ENCODE measurements at places on chromosomes 6 and 20.

DNA sequence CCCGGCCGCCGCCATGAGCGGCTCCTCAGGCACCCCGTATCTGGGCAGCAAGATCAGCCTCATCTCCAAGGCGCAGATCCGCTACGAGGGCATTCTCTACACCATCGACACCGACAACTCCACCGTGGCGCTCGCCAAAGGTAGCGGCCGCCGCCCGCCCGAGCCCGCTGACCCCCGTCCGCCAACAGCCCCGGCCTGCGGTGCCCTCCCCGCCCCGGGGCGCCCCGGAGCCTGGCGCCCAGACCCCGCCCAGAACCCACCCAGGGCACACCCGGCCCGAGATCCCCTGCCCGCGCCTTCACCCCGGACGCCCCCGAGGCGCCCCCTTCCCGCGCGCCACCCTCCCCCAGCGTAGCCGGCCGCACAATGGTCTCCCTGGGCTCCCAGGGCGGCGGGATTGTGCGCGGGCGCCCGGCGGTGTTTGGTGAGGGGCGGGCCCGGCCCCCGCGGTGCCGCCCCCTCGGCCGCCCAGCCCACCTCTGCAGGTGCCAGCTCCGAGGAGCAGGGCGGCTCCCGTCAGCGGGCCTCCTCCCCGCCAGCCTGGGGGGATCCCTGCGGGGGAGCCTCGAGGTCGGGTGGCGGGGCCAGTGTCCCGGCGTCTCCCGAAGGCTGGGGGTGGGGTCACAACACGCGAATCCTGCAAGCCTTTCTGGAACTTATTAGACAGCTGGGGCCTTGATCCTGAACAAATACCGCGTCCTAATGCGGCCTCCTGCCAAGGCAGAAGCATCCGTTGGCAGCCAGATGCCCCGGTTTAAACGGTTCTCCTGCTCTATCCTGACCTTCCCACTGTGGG is 577 bp downstream of the LSM14B start:
- H3K4me3 ChIP-seq, result peak overlapping the region; percentile 84
- peaks cover 27% of the 10 kb centered on the region for H3K36me3 ChIP-seq
- H3K4me1 ChIP-seq, result no peaks in the 10 kb centered on the region
- no peaks in the 10 kb centered on the region for H3K27me3 ChIP-seq

GRCh38 chr20:45355209-45356084 is 7.2 kb upstream of the SDC4 start:
- H3K36me3 ChIP-seq, result no peaks in the 10 kb centered on the region
- no peak overlapping the region for H3K27ac ChIP-seq
- H3K4me1 ChIP-seq, result peaks cover 4% of the 10 kb centered on the region

DNA sequence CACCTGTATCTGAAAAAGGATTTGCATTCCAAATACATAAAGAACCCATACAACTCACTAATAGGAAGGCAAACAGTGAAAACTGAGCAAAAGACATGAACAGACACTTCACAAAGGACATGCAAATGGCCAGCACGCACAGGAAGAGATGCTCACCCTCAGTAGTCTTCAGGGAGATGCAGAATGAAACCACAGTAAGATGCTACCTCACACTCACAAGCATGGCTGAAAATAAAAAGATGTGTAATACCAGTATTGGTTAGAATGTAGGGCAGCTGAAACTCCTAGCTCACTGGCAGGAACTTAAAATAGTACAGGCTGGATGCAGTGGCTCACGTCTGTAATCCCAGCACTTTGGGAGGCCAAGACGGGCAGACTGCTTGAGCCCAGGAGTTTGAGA is 64.6 kb downstream of the SNX5 start:
- H3K27ac ChIP-seq, result no peak overlapping the region
- no peaks in the 10 kb centered on the region for H3K27me3 ChIP-seq
- no peaks in the 10 kb centered on the region for H3K4me1 ChIP-seq
- H3K4me3 ChIP-seq, result no peak overlapping the region
- DNase-seq, result peak; percentile 18

DNA sequence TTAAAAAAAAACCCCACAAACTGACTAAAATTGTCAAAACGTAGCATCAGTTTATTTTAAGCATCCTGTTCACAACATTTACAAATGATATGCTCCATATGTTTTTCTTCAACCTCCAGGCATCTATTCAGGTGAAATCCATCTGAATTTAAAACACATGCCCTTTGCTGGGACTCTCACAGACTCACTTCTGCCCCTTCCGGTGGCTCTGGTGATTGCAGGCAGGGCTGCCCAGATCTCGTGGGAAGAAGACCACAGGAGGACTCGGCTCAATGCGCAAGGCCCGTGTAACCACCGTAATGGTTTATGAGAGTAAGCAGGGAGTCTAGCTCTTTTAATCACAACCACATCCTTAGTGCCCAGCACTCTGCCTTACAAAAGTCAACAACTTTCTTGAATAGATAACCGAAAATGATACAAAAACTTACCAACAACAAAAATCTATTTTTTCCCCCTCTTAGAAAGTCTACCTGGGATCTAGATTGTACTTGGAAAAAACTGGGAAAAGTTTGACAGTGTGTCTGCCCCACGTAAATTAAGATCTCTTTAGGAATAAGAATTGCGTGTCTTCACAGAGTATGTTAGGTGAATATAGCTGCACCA is 139.1 kb downstream of the KIF16B start:
- no peak overlapping the region for H3K4me3 ChIP-seq
- DNase-seq, result no peak
- no peak overlapping the region for H3K27ac ChIP-seq
- H3K4me1 ChIP-seq, result no peaks in the 10 kb centered on the region
- no peaks in the 10 kb centered on the region for H3K36me3 ChIP-seq
- H3K27me3 ChIP-seq, result no peaks in the 10 kb centered on the region

- no peaks in the 10 kb centered on the region for H3K36me3 ChIP-seq
- no peaks in the 10 kb centered on the region for H3K27me3 ChIP-seq
- H3K27ac ChIP-seq, result no peak overlapping the region
Observed at GRCh38 chr6:71190809-71191208, 97.8 kb upstream of the OGFRL1 start.

GRCh38 chr6:144599615-144600014 is 314.5 kb downstream of the UTRN start:
- no peaks in the 10 kb centered on the region for H3K27me3 ChIP-seq
- H3K36me3 ChIP-seq, result no peaks in the 10 kb centered on the region
- H3K4me3 ChIP-seq, result no peak overlapping the region
- no peak overlapping the region for H3K27ac ChIP-seq
- no peaks in the 10 kb centered on the region for H3K4me1 ChIP-seq

DNA sequence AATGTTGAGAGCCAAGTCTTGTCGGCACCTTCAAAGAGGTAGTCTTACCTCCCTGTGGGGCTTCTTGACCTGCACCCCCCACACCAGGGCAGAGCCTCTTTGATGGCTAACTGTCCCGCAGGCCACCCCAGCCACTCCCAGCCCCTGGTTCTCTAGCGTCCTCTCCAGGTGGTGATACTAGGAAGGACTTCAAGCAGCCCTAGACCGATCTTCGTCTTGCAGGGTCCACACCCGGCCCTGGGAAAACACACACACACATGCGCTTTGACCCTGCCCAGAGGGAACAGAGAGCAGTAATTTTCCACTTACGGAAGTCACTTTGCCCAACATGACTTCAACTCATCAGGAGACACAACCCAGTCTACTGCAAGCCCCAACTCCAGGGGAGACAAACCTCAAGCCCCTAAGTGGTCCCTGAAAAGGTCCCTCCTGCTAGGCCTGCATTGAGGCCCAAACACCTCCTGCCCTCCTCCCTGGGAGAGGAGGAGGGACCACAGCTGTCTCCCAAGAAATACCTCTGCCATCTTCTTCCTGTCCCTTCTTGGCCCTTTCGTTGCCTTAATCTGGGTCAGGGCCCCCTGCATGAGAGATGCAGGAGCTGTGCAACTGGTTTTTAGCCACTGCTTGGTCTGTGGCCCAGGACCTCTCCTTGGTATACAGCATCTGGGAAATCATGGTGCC is 2.9 kb upstream of the BPIFB1 start:
- no peak overlapping the region for H3K27ac ChIP-seq
- no peaks in the 10 kb centered on the region for H3K36me3 ChIP-seq
- H3K4me1 ChIP-seq, result no peaks in the 10 kb centered on the region
- H3K27me3 ChIP-seq, result no peaks in the 10 kb centered on the region
- no peak overlapping the region for H3K4me3 ChIP-seq

- H3K27ac ChIP-seq, result no peak overlapping the region
- peaks cover 10% of the 10 kb centered on the region for H3K4me1 ChIP-seq
- H3K27me3 ChIP-seq, result no peaks in the 10 kb centered on the region
- DNase-seq, result no peak
- H3K36me3 ChIP-seq, result no peaks in the 10 kb centered on the region
Observed at GRCh38 chr6:100350139-100350538, 114.6 kb downstream of the SIM1 start.

DNA sequence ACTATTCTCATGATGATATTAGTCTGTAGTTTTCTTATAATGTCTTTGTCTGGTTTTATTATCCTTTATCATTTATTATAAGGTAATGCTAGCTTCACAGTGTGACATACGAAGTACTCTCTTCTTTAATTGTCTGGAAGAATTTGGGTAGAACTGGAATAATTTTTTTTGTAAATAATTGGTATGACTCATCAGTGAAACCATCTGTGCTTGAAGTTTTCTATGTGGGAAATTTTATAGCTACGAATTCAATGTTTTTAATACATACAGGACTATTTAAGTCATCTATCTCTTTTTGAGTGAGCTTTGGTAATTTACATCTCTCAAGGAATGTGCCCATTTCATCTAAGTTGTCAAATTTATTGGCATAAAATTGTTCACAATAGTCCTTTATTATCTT is 86.3 kb downstream of the SOD2 start:
- no peaks in the 10 kb centered on the region for H3K4me1 ChIP-seq
- H3K27ac ChIP-seq, result no peak overlapping the region
- no peaks in the 10 kb centered on the region for H3K27me3 ChIP-seq
- no peak for DNase-seq
- H3K36me3 ChIP-seq, result no peaks in the 10 kb centered on the region

DNA sequence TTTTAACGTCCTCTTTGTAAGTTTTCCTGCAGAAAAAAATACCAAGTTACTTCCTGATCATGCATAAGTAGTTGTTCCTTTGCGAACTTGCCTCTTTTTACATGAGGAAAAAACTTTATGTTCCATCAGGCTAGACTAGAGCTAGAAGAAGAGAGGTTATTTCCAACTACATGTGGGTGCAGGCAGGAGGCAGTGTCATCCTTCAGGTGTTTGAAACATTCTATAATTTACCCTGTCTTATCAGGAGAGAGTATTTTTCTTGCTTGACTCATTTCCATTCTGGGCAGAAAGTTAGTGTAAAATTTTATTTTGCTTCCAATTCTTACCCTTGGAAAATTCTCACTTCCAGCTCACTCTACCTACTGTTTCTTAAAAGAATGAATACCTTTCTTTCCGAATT is 28.5 kb upstream of the EPHA7 start:
- no peaks in the 10 kb centered on the region for H3K4me1 ChIP-seq
- H3K27me3 ChIP-seq, result no peaks in the 10 kb centered on the region
- H3K4me3 ChIP-seq, result no peak overlapping the region
- DNase-seq, result no peak
- no peak overlapping the region for H3K27ac ChIP-seq
- H3K36me3 ChIP-seq, result no peaks in the 10 kb centered on the region

GRCh38 chr20:15061955-15062354 is 724.5 kb upstream of the FLRT3 start:
- DNase-seq, result no peak
- H3K4me3 ChIP-seq, result no peak overlapping the region
- no peak overlapping the region for H3K27ac ChIP-seq
- H3K4me1 ChIP-seq, result no peaks in the 10 kb centered on the region
- no peaks in the 10 kb centered on the region for H3K27me3 ChIP-seq

- H3K27ac ChIP-seq, result no peak overlapping the region
- no peak overlapping the region for H3K4me3 ChIP-seq
- no peaks in the 10 kb centered on the region for H3K36me3 ChIP-seq
- no peaks in the 10 kb centered on the region for H3K4me1 ChIP-seq
- no peak for DNase-seq
Observed at GRCh38 chr20:24681634-24682495, 212.4 kb downstream of the SYNDIG1 start.

GRCh38 chr6:108074057-108074358 is 533 bp downstream of the OSTM1 start:
- peak overlapping the region; percentile 87 for H3K4me3 ChIP-seq
- DNase-seq, result no peak

- no peak overlapping the region for H3K4me3 ChIP-seq
- no peaks in the 10 kb centered on the region for H3K27me3 ChIP-seq
- DNase-seq, result no peak
- H3K36me3 ChIP-seq, result peaks cover 11% of the 10 kb centered on the region
Observed at GRCh38 chr6:37488476-37488875, 11.2 kb downstream of the CCDC167 start.

- no peak overlapping the region for H3K27ac ChIP-seq
- no peak overlapping the region for H3K4me3 ChIP-seq
- H3K4me1 ChIP-seq, result no peaks in the 10 kb centered on the region
- no peak for DNase-seq
- H3K27me3 ChIP-seq, result no peaks in the 10 kb centered on the region
- no peaks in the 10 kb centered on the region for H3K36me3 ChIP-seq
Observed at GRCh38 chr6:50213146-50213545, 163.4 kb upstream of the DEFB112 start.

DNA sequence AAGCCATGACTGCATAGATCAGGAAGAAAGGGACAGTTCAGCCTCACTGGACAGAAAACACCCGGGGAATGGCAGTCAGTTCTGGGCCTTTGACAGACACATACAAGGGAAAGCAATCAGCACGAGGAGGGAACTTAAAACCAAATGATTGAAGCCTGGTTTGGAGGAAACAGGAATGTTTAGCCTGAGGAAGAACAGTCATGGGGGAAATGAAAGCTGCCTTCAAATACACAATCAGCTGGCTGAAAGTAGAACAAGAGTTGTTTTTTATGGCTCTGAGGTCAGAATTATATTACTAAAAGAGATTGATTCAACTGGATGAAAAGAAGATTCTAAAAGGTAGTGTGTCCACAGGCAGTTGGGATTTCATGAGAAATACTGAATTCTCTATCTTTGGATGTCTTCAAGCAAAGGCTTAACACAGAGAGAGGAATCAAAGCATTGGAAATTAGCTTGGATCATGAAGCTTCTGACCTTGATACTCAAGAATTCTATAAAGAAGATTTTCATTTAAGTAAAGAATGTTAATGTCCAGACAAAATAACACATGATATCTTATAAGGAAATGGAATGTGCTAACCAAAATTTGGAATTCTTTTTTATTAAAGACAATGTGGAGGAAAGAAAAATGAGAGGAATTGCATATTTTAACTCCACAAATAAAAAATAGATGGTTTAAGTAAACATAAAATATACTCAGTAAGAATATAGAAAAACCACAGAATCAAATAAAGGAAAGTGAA is 216.6 kb downstream of the IBTK start:
- H3K36me3 ChIP-seq, result no peaks in the 10 kb centered on the region
- H3K4me3 ChIP-seq, result no peak overlapping the region
- no peaks in the 10 kb centered on the region for H3K27me3 ChIP-seq
- DNase-seq, result no peak
- peaks cover 15% of the 10 kb centered on the region for H3K4me1 ChIP-seq

Data from ascending aorta (tissue), 2 donors.